ENCODE measurements at places on chromosomes 7 and 10. TPM values are rescaled to one million over a fixed set of nuclear protein-coding genes. Genes with fewer than 3 reads are reported as not detected.

RBP3 gene
- total RNA-seq: not detected

CDNF gene
- total RNA-seq: 2.0 TPM

FEZF1 gene
- not detected for total RNA-seq

MNX1 gene
- total RNA-seq: 15.9 TPM

TRIL gene
- 2.0 TPM for total RNA-seq

SORCS3 gene
- total RNA-seq: 0.22 TPM

TNS3 gene
- 62.3 TPM for total RNA-seq

CALML5 gene
- not detected for total RNA-seq

C10orf53 gene
- total RNA-seq: not detected

PMS2 gene
- 10.7 TPM for total RNA-seq

CCL26 gene
- total RNA-seq: 0.78 TPM

MACROH2A2 gene
- 10.4 TPM for total RNA-seq

DYDC2 gene
- not detected for total RNA-seq

DNA sequence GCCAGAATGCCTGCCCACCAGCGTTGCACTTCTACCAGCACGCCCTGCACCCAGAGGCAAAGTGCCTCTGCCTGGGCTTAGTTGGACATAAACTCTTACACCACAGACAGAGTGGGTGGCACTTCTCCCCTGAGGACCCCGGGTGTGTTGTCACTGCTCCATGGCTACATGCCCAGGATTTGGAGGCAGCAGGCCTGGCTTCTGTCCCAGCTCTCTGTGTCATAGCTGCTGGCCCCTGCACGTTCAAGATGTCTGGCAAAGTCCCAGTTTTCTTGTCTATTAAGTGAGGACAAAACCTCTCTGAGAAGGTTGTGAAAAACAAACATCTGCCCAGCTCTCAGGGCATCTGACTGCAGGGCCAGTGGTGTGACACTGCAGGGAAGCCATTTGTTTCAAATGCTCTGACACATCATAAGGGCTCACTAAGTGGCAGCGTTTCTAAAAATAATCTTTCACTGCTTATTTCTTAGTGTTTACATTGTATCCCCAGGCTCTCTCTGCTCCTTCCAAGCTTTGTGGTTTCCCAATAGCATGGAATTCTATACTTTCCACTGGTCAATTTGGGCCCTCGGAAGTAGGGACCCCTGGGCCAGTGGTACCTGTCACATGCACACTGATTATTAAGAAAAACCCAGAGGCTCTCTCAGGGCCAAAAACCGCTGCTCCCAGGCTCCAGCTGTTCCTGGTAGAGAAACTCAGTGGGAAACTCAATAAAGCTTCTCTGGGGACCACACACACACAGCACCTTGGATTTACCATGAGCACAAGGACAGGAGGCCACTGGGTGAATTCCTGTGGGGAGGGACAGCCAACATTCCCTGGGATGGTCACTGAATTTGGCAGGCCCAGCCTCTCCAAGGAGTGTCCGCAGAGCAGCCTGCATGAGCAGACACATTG, 86.2 kb upstream of the ANLN start:
- peak; percentile 45 for DNase-seq

DNA sequence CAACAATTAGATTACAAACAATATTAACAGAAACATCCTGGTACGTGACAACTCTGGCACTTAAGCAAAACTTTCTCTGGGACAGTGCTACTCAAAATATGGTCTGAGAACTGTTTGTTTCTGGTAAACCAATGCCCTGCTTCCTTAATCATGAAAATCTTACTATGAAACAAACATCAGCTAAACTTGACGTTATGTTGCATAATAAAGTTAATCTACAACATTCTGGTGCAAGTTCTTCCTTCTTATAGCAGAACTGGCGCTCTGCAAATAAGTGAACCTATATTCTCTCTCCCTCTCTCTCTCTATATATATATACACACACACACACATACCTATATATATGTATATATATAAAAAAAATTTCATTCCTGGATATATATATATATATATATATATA, 7.8 kb downstream of the C7orf33 start:
- no peak for DNase-seq

GRCh38 chr7:25311346-25311745, 83.1 kb upstream of the NPVF start:
- no peak for DNase-seq

GRCh38 chr7:117619681-117620080, 139.9 kb downstream of the CFTR start:
- DNase-seq: no peak

DNA sequence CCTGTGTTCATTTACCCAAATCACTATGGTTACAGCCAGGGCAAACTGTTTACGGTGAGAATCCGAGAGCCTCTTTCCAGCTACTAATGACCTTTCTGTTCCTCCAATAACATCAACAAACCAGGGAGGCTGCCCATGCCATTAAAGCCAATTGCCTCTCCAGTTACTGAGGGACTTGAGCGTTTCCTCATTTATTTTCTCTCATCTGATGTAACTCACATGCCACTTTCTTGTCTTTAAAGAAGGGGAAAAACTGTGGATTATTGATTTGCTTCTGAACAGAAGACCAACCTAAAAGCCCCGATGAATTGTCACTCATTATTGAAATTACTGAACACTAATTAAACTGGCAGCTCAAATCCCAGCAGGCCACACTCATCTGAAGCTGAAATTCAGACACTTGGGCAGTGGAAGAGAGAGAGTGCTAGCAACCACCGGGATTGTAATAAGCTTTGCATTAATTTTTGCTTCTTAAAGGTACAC, 595.8 kb upstream of the MKI67 start:
- no peak for DNase-seq

GRCh38 chr10:69807122-69807521, 5.4 kb downstream of the COL13A1 start:
- DNase-seq: no peak

DNA sequence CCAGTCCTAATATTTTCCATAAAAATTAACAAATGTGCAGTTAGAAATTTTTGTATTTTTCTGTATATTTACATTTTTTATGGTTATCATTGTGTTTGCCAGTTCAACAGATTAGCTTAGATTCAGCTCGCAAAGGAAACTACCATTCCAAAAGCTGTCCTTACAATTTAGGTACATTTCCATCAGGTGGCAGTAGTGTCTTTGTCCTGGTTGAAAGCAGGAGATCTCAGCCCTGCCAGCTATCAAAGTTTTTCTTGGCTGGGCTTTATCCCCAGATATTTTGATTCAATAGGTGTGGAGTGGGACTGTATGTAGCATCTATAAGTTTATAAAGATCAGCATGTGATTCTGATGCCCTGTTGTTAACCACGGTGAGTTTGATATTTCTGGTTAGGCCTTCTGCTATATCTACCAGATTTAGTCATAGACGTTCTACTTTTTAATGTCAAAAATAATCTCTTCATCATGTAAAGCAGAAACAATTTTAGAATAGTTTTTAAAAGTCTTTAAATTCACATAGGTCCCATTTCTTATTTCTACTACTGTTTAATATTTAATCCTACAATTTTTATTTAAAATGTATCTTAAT, 15.5 kb upstream of the ICA1 start:
- DNase-seq: no peak

- DNase-seq: no peak
Observed at GRCh38 chr10:44197646-44198045, 187.3 kb downstream of the CXCL12 start.

DNA sequence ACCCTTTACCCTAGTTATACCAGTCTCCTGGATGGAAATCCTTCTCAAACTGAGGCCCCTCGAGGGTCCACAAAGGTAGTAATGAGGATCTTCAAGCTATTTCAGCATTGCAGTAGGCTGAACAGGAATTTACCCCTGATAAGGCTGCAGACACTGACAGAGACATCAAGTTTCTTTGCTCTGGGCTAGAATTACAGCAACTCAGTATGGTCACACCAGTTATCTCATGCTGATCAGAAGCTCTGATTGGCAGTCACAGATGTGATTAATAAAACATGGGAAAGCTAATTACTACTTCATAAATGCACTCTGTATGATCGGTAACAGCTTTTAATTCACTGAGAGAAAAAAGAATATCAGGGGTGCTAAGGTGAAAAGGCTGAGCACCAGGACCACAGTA, 30.6 kb downstream of the FAM204A start:
- DNase-seq: no peak

DNA sequence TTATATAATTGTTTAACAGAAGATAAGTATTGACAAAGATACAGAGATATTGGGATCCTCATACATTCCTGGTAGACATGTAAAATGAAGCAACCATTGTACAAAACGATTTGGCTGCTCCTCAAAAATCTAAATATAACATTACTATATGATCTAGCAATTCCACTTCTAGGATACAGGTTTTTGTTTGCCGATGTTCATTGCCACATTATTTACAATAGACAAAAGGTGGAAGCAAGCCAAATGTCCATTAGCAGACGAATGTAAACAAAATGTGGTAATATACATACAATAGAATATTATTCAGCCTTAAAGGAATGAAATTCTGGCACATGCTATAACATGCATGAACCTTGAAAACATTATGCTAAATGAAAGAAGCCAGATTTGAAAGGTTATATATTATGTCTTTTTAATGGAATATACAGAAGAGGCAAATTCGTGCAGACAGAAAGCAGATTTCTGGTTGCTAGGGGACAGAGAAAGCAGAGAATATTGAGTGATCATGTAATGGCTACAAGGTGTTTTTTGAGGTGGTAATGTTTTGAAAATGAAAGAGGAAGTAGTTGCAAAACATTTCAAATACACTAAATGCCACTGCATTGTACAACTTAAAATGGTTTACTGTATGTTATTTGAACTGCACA, 44.9 kb downstream of the POLR1F start:
- DNase-seq: no peak

GRCh38 chr7:43015301-43015700, 83.1 kb downstream of the MRPL32 start:
- no peak for DNase-seq

DNA sequence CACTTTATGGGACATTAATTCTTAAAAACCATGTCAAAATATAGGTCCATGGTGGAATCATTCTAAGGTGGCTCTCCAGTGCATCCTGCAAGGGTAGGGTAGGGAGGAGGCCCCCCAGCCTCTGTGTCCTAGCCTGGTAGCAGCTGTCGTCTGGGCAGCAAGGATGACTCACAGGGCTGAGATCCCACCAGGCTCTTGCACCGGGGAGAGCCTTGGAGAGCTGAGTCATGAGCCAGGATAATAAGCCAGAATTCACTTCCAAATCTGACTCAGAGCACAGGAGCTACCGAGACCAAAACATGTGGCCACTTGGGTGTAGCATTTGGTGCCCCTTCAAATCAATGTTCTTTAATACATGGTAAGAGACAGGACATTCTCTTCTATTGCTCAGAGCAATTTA, 298.5 kb downstream of the NEBL start:
- no peak for DNase-seq

DNA sequence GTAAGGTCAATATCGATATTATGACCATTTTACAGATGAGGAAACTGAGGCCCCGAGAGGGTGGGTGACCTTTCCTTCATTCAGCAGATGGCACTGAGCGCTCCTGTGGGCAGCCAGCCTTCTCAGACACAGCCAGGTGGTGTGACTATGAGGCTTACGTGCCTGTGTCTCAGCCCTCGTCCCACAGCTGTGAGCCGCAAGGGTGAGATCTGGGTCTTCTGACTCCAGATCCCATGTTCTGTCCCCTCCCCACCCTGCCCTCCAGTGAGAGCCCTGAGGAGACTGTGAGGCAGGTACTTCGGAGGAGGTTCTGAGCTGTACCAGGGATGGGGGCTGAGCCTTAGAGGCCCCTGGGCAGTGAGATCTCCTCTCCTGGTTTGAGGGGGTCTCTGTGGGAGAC, 613.8 kb upstream of the FOXK1 start:
- no peak for DNase-seq

GRCh38 chr7:116731023-116731395, 59.0 kb downstream of the MET start:
- DNase-seq: no peak

- no peak for DNase-seq
Observed at GRCh38 chr10:22246680-22247391, 29.0 kb upstream of the EBLN1 start.

DNA sequence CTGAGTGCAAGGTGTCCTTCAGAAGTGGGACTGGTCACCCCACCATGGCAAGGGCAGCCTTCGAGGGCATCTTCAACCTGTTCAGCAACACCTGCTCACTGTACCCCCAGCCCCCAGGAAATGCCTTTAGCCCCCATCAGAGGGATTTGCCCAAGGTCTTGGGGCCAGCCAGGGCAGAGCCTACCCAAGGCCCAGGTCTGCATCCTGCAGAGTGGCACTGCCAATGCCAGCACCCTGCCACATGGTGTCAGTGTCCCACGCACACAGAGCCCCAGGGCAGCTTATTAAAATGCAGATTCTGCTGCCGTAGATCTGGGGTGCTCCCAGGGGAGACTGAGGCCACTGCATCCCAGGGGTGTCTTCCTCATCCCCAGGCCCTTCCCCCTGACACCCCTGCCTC, 106.2 kb upstream of the KCTD7 start:
- DNase-seq: no peak

DNA sequence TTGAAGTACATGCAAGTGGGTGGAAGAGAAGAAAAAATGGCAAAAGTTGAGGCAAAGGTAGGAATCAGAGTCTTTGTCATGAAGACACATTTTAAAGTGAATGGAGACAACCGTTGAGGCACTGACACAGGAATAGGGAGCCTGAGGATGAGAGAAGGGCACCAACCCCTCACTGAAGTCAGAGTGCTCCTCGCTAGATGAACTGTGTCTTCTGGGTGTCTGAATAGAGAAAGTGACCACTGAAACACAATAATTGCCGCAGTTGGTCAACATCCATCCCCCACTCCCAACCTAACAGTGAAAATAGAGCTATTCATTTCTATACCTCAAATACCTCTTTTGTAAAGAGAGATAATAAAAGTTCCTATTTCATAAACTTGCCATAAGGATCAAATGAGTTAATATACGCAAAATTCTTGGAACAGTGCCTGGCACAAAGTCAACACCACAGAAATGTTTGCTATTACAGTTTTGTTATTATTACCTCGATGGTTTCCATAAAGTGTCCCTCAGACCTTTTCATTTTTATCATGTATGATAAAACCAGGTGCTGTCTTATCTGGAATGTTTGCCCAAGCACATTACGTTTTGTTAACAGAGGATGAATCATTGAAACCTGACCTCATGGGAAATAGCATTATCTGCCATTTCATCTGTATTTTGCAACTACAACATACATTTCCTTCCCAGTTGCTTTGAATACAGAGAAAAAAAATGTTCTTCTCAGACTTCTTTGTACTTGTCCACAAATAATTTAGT, 61.8 kb upstream of the SP4 start:
- no peak for DNase-seq

GRCh38 chr10:122178655-122179054, 92.4 kb upstream of the BTBD16 start:
- no peak for DNase-seq

GRCh38 chr7:87912121-87912520, 21.9 kb upstream of the ADAM22 start:
- no peak for DNase-seq

GRCh38 chr7:71325151-71325550, 193.2 kb downstream of the GALNT17 start:
- no peak for DNase-seq

DNA sequence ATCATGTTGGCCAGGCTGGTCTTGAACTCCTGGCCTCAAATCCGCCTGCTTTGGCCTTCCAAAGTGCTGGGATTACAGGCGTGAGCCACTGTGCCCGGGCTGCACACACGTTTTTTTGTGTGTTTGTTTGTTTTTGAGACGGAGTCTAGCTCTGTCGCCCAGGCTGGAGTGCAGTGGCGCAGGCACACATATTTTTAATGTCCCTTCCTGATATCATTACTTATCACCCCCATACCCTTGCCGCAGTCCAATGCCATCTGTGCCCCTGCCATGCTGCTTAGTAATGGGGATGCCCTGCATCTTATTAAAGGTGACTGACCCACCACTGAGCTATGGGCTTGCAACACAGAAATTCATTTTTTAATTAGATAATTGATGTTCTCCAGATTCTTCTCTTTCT, 180.7 kb downstream of the TEX36 start:
- no peak for DNase-seq

GRCh38 chr10:18214691-18215563, 74.7 kb downstream of the CACNB2 start:
- DNase-seq: peak; percentile 57
